ENCODE measurements at places on chromosomes 6 and 20.
A peak's percentile ranks its signal among the peaks of the same experiment; 100 is the strongest.

GRCh38 chr6:16712931-16713484 lies 48.3 kb downstream of the ATXN1 start:
- peak; percentile 13 for DNase-seq

- peak; percentile 64 for DNase-seq
Observed at GRCh38 chr6:33683051-33683571, 28.4 kb downstream of the UQCC2 start.

DNA sequence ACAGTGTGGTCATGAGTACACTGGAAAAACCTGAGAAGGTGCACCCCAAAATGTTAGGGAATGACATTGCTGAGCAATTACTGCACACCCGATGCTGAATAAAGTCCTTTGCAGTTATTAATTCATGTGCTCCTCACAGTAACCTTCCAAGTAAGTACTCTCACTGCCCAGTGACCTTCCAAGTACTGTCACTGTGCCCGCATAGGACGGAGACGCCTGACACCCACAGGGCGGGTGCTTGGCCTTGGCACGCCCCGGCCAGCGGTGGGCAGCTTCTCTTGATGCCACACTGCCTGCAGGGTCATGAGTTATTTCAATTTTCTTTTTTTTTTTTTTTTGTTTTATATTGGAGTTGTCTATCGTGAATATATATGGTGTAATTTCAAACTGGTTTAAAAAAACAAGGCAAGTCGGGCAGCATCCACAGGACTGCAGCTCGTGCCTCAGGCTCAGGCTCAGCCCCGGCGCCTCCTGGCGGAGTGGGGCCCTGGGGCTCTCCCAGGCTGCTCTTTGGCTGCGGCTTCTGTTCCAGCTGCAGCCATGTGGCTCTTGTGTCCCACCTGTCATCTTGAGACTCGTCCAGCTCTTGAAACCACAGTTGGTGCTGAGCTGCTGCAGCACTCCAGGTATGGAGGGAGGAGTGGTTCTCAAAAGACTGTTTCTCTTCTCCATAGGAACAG lies 27.0 kb downstream of the PNLDC1 start:
- DNase-seq, result no peak

- DNase-seq, result no peak
Observed at GRCh38 chr6:35296931-35297600, 552 bp upstream of the DEF6 start.

GRCh38 chr6:157211603-157212455 lies 111.5 kb downstream of the TMEM242 start:
- DNase-seq, result no peak

GRCh38 chr20:1033751-1034414 lies 31.8 kb upstream of the RSPO4 start:
- DNase-seq, result no peak

DNA sequence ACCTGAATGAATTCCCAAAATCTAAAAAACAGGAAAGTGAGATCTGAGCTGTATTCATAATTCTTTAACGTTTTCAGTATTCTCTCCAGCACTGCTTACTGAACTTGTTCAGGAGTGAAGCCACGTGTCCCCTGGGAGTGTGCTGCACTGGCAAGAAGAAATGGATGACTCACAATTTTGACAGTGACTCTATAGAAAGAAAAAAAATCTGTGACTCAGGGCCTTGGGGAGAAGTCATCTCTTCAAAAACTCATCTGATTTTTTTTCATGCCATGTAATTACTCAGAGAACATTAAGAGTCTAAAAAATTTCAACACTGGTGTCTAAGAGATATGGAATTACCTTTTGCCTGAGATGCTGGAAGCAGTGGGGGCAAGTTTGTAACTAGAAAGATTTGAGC lies 39.7 kb downstream of the ANKEF1 start:
- no peak for DNase-seq

DNA sequence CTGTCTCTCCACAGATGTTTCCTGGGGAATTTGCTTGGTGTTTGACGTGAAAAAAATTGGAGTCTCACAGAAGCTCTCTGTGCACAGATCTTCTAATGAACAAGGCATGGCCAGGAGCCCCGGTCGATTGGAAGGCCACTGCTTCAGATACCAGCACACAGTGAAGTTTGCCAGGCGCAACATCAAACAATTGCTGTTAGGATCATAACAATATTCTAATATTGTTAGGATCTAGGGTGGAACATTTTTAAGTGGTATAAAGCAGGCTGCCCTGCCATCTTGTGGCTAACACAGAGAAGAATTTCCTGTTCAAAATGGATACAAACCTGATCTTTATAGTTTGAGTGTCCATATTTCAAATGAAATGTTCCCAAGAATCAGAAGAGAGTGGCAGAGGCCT lies 64.1 kb downstream of the C6orf118 start:
- no peak for DNase-seq

GRCh38 chr6:7920425-7920824 lies 9.8 kb upstream of the TXNDC5 start:
- DNase-seq, result no peak

DNA sequence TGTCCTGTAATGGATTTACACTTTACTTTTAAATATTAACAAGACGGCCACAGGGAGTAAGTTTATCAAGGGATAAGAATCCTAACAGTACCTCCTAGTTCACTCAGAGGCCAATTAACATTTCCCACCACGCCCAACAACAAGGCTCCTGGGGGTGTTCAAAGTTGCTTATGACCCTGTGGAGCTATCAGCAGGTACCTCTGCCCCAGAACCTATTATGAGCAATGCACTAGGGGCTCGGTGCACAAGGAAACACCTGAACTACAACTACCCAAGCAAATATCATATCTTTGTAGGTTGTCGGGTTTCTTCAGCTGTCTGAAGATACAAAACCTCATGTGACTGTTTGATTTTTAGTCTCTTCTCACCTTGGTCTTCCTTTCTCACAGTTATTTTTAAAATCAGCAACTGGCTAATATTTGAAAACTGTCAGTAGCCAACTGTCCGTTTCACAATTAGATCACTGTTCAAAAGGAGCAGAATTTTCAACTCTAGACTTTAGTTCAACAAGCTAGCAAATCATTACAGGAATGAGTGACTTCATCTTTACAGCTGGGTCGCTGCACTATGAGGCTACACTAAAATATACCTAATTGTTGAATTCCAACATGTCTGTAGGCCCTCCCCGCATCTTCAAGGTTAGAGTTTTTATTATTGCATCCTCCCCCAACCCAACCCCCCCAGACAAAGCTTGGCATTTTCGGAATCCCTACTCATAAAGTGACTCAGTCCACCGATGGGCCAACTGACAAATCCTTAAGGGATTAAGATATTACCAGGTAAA lies 38.1 kb downstream of the B4GALT5 start:
- no peak for DNase-seq

- no peak for DNase-seq
Observed at GRCh38 chr20:17427638-17428037, 103.5 kb downstream of the BFSP1 start.

GRCh38 chr6:105884011-105884410 lies 202.1 kb upstream of the PRDM1 start:
- DNase-seq, result no peak

DNA sequence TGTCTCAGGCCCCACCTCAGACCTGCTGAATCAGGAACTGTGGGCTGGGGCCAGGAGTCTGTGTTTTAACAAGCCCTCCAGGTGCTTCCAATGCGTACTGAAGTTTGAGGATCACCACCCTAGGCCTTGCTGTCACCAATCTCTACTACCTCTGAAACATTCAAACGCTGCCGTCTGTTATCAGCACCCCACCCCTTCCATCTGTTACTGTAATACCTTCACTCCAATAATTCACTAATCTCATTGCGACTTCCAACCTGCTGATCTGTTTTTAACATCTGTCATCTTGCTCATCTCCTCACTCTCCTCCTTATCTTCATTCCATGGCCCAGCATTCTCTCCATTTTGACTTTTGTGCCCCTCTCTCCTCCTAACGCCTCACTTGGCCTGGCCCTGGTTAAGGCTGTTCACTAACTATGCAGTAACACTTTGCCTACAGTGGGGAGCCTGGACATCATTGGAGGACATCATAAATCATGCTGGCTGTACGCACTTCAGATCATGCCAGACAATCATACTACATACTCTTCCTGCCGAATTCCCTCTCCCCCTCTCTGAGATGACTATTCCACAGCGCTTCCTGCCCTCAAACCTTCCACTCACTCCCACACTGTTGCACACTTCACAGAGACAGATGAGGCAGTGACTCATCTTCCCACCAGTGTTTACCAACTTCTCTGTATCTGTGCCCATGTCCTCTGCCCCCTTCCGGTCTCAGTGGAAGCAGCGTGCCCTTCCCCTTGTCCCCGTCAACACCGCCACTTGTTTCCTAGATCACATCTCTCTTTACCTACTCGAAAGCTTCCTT lies 3.0 kb upstream of the GUCA1B start:
- DNase-seq, result no peak

DNA sequence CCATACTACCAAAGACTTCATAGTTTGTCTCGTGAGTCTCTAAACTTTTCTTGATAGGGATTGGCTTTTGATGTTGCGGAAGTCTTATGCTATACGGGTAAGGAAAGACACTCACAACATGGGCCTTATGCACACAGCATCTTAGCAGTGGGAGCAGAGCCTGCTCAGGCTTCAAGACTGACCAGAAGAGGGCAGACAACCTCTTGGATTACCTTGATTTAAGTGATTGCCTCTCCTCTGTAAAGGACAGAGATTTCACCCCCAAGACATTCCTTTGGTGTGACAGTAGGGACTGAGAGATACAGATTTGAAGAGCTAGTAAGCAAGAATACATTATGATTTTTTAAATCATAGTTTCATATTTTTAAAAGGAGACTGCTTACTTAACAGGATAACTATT lies 71.0 kb upstream of the SAMD3 start:
- DNase-seq, result no peak

DNA sequence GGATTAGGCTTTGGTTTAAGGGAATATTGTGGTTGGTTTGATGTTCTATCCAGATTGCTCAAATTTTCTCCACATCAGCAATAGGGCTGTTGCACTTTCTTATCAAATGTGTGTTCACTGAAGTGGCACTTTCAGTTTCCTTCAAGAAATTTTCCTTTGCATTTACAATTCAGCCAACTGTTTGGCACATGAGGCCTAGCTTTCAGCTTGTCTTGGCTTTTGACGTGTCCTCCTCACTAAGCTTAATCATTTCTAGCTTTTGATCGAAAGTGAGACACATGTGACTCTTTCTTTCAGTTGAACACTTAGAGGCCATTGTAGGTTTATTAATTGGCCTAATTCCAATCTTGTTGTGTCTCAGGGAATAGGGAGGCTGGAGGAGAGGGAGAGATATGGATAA lies 104.8 kb downstream of the FLRT3 start:
- DNase-seq, result no peak

GRCh38 chr20:9139106-9139833 lies 70.4 kb downstream of the PLCB4 start:
- DNase-seq, result no peak

- DNase-seq, result no peak
Observed at GRCh38 chr6:124765280-124765679, 197.0 kb upstream of the RNF217 start.

Measured in stimulated activated CD4-positive, alpha-beta T cell treated with anti-CD3 and anti-CD28 coated beads, TNF-alpha, amount 100 ng/mL, for 4 hours (primary cell).